ENCODE measurements at places on chromosomes 2 and 18.

- DNase-seq: no peak
These were observed 137.9 kb downstream of the ICOS start for GRCh38 chr2:204074456-204074855.

GRCh38 chr18:58196164-58196563 is 152.1 kb downstream of the NEDD4L start:
- DNase-seq: no peak

GRCh38 chr18:27994571-27994970 is 182.4 kb downstream of the CDH2 start:
- DNase-seq: no peak

DNA sequence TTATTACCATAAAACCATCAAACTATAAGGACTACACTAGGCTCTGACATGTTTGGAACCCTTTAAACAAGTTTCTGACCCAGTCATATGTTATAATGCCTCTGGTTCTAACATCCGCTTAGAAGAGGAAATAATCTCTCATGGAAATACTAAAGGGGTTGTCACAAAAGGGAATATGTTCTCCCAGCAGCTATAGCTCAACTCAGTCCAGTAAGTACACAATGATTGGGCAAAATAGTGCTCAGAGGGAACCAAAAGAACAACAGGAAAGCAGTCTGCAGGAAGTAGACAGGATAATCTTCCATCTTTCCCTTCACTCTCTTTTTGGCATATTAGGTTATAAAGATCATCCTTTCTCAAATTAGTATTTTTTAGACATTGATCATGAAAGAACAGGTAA is 4.3 kb downstream of the SRBD1 start:
- no peak for DNase-seq

- DNase-seq: no peak
These were observed 89.6 kb downstream of the CMPK2 start for GRCh38 chr2:6776125-6776524.

- no peak for DNase-seq
These were observed 12.0 kb upstream of the TUBB6 start for GRCh38 chr18:12296087-12296403.

GRCh38 chr2:429575-430254 is 141.8 kb upstream of the ALKAL2 start:
- DNase-seq: peak; percentile 70

All from esophagus muscularis mucosa (tissue), 4 donors.